ENCODE measurements at places on chromosomes 2 and 18.

- DNase-seq, result no peak
Observed at GRCh38 chr2:85628658-85629057, 12.7 kb downstream of the USP39 start.

GRCh38 chr18:27887711-27888495 is 289.0 kb downstream of the CDH2 start:
- DNase-seq, result no peak

DNA sequence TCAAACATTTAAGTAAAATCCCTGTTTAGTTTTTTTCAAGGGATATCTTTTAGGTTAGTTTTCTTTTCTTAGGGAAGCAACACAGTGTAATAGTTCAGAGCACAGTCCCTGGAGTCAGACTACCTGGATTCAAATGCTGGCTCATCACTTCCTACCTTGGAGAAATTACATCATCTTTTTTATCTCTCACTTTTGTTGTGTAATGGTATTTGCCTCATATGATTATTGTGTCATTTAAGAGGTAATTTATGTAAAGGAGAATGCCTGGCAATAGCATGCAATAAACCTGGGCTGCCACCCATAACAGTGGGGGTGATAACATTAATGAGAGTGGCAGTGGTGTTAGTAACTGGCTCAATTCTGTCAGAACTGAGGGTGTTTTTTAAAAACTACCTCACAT is 26.3 kb downstream of the ERLEC1 start:
- DNase-seq, result no peak

GRCh38 chr2:46119453-46119852 is 177.8 kb upstream of the EPAS1 start:
- DNase-seq, result no peak

GRCh38 chr2:237885111-237885930 is 25.9 kb downstream of the RAMP1 start:
- DNase-seq, result no peak

GRCh38 chr2:84817239-84817655 is 63.6 kb downstream of the TRABD2A start:
- no peak for DNase-seq

DNA sequence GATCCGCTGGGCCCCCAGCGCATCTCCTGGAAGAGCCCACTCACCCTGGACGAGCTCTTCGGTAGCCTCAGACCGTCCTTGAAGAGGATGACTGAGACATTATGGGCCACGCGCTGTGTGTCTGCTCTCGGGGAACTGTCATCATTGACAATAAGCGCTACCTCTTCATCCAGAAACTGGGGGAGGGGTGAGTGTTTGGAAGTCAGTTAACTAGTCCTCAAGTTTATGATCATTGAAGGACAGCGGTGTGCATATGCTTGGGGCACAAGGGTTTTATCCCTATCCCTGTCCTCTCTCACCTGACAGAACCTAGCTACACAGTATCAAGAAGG is 586 bp downstream of the STK16 start:
- DNase-seq, result no peak

DNA sequence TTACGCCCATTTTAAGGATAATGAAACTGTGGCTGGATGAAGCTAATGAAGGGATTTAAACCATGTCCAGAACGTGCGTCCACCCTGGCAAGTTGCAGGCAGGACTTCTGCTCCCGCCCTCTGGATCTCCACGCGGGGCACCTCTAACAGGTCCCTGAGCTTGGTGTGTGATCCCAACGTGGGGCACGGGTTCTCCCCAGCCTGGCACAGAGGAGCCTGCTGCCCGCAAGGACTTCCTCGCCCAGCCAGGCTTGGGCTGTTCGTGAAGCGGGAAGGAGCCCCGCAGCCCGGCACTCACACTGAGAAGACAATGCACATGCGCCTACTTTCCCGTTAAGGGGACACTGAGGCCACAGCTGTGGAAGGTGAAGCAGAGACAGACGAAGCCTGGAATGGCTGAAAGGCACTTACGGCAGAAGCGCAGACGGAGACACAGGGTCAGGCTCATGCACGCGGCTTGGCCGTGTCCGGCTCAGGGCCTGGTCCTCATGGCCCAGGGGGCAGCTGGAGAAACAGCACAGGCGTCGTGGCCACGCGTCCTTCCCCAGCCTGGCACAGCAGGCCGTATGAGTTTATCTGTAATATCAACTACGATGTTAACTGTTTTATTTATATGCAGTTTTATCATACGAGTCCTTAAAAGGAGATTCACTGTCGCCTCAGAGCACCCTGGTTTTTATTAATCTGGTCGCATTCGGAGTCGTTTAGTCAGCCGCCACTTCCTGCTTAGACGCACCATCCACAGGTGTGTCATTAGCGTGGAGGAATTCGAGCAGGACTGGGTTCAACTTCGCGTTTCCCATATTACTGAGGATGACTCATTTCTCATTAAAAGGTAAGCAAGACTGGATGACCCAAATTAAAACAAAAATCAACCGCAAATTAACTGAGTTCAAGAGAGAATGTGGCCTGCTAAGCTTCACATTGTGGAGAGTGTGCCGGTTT is 835.9 kb downstream of the GALR1 start:
- no peak for DNase-seq

DNA sequence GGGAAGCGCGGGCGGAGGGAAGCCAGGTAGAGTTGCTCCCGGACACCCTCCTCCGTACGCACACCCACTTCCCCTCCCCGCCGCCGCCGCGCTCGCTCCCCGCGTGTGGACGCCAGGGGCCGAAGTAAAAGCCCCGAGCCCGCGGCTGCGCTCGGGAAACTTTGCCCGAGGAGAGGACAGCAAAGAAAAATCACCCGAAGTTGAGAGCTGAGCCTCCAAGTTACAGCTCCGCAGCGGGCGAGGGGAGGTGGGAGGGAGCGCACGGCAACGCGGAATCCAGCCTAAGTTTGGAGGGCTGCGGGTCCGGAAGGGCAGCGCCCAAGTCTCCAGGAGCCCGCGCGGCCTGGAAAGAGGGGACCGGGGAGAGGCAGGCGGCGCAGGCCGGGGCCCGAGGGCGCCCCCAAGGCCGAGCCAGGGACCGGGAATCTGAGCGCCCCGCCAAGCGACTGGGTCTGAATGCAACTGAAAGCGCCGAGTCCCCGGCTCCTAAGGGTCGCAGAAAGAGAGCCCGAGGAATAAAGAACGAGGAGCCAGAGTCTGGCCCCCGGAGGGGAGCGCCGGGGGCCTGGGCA is 706 bp upstream of the BCL11A start:
- no peak for DNase-seq

GRCh38 chr2:19643117-19643518 is 258.7 kb downstream of the TTC32 start:
- no peak for DNase-seq

DNA sequence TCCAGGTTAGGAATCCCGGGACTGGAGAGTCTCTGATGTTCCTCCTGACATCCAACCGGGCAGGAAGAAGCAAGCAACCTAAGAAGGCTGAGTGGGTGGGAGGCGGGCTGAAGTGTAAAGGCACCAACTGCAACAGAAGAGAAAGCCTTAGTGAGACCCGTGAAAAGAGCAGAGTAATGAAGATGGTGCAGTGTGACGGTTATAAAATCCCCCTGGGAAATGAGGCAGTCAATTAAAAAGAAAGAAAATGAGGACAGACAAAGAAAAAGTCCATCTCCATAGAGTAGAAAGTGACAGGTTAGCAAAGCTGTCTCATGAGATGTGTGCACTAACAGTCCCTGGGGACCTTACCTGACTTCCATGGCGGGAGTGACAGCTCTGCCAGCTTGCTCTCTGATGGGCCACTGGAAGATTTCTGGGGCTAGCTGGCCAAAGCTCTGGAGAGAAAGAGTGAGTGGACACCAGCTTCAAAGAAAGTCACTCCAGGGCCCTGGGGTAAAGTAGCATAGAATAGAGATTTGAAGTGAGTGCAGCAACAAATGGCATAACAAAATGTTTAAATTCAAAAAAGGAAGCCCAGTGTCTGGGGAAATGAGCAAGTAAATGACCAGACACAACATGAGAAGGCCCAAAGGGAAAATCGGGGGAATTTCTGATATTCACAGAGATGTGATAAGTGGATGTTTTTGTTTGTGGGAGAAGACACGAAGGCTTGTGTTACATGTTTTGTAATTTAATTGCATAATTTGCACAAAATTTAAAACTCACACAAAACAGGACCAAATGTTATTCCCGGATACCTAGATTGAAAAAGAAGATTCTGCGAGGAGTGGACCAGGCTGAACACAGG is 44.1 kb upstream of the IGFBP2 start:
- DNase-seq, result no peak

- no peak for DNase-seq
Observed at GRCh38 chr2:198115201-198115600, 310.8 kb downstream of the PLCL1 start.

All from anterior cingulate cortex (tissue), 58 donors.